ENCODE measurements at places on chromosomes 13 and 19.

DNA sequence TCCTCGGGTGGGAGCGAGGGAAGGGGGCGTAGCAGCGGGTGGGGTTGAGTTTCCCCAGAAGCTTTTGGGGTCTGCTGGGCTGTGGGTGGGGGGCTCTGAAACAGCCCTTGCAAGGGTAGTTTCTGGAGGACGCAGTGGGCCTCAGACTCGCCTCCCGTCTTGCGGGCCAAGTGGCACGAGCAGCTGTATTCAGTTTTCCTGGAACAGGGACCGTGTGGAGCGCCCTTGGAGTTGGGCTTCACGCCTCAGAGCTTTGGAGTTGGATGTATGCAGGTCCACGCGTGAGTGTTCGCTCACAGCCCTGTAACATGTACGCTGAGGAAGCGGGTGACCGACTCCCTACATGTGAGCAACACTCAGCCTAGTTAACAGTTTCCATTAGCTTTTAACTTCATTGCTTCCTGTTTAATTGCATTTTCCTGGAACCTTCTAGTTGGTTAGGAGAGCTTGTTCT is 603 bp downstream of the TM9SF2 start:
- no peak for DNase-seq

- DNase-seq: no peak
Observed at GRCh38 chr19:33391631-33392249, 18.2 kb downstream of the CEBPG start.

GRCh38 chr19:3176715-3177501 is 1.7 kb upstream of the S1PR4 start:
- DNase-seq: no peak

GRCh38 chr19:38561658-38562057 is 56.1 kb downstream of the MAP4K1 start:
- DNase-seq: no peak

DNA sequence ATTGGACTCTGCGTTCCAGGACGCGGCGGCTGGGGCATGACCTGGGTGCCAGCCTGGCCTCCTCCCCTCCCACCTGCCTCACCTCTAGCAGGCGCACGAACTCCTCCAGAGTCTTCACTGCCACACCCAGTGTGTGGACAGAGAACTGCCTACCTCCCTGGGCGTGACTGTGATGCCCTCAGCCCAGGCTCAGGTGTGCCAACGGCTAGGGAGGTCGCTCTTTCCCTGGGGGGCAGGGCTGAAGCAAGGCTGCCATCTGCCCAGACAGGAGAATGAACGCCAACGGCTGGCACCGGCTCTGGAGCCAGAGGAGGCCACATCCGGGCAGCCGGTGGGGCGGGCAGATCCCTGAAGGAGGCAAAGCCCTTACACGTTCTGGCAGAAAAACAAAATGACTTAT is 11.3 kb downstream of the NANOS3 start:
- no peak for DNase-seq

DNA sequence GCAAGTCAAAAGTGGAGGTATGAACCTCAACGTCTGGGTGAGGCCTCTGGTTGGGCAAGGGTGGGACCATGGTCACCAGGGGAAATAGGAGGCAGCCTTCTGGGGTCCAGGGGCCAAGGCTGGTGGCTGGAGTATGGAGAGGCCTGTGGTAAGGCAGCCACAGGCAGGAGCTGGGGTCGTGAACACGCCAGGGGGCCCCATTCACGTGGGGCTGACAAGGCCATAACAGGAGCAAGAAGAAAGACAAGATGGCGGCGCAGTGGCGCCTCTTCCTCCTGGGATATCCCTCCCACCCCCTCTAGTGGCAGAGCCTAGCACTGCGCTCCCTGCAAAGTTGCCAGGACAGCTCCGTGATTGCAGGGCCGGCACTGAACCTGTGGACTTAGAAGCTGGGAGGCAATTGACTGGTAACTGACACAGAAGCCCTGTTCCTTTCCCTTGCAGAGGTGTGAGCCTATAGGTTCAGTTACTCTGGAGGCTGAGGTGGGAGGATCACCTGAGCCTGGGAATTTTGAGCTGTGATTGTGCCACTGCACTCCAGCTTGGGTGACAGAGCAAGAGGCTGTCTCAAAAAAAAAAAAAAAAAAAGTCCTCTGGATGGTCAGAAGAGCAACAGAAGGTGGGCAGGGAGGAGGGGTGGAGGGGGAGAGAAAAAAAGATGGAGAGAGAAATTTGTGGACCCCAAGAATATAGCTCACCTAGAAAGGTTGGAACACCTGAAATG is 19.7 kb upstream of the EDDM13 start:
- DNase-seq: peak; percentile 63

DNA sequence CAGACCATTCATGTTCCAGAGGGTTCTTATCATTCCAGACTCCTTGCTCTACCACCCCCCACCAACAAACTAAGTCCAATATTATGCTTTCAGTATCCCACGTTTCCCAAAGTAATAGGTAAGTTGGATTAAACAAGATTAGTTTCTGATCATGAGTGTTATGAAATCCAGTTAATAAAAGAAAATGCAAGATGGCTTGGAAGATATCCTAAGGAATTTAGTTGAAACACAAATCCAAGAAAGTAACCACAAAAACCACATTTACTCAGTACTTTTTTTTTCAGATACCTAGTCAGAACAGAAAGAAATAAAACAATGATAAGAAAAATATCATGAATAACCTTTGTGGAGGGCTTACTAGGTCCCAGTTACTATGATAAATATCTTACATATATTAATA is 119.4 kb upstream of the MIR17HG start:
- DNase-seq: no peak

DNA sequence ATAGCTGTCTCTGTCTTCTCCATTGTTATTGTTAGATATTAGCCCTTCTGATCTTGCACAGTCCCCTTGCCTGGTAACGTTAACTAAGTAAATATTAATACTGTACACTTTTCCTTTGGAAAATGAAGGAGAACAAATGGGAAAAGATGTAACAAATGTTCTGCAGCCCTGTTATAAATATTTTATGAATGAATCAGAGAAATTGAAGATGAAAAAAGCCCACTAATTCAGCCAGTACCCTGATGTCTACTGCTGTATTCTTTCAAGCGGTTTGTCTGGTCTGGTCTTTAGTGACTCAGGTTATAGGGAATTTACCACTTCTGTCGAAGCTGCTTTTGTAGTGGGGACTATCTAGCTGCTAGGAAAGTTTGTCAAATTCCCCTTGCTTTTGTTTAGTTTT is 121.0 kb downstream of the COG6 start:
- DNase-seq: no peak

DNA sequence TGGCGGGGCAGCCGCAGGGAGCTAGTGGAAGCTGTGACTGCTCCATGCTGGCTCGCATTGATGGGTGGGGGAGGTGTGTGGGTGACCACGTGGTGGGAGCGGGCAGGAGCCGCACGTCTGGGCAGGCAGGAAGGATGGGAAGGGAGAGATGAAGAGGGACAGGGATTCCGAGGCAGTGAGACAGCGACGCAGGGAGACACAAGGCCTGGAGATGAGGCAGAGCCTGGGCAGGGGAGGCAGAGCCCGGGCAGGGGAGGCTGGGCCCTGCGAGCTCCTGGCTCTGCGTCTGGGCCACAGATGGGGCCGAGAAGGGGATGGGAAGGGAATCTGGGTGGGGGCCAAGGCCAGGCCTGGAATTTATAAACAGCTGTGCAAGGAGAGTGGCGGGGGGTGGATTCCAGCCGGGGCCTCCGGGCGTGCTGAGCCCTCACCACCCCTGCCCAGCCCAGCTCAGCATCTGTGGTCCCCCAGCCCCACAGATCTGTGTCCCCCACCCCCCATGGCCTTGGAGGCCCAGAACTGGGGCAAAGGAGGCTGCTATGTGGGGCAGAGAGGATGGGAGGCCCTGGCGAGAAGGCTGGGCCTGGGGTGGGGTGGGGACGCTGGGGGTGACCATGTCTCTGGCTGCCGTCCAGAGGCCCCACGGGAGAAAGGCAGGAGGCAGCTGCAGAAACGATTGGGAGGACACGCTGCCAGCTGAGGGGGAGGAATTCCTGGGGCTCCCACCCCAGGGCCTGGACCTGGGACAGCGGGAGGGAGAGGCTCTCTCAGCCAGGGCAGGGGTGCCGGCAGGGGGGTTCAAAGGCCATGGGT is 6.0 kb downstream of the EHD2 start:
- DNase-seq: no peak

DNA sequence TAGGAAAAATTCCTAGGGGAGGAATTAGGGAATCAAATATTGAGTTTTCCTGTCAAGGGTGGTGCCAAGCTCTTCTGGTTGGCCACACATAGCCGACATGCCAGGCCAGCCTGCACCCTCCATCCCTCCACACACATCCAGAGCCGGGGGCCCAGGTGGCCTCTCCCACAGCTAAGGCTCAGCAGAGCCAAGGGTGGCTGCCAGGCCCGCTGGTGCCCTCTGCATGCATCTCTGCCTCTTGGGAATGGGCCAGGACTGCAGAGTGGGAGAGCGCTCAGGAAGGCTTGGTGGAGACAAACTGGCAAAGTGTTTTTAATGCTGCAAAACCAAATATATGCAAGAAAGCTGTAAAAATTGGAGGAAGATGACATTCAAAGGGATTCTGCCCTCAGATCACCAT is 42.7 kb upstream of the GAS6 start:
- no peak for DNase-seq

GRCh38 chr13:83024955-83025594 is 857.2 kb downstream of the SLITRK1 start:
- no peak for DNase-seq

DNA sequence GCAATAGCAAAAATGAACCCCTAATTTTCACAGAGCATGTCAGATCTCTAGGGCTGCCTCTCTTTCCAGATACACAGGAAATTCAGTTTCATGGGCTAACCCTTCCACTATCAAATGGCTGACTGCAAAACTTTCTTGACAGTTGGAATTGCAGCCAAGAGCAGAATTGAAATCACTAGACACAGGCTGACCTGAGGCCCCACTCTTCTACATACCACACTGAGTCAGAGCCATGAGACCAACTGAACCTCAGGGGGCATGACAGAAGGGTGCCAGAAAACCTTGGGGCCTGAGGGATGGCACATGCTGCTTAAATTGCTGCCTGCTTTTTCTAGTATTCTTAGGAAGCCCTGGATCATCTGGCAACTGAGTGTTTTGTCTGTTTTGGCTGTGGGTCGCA is 1.7 kb upstream of the DLEU7 start:
- DNase-seq: no peak

- DNase-seq: no peak
Observed at GRCh38 chr13:46571909-46572595, 19.1 kb downstream of the LRCH1 start.

DNA sequence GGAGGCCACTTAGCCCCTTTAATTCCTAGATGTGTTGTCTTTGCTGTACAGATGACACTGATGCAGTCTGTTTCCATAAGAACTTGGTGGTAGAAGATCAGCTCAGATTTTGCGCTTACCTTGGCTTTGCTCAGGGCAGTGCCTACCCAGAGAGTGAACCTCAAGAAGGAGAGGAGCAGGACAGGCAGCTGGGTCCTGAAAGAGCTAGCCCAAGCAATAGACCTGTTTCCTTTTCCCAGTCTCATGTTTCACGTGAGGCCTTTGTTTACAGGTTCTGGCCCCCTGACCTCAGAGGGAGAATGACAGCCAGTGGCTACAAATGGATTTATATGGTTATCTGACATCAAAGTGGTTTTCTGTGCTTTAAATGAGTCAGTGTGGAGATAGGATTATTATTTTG is 40.1 kb downstream of the METTL21C start:
- no peak for DNase-seq

DNA sequence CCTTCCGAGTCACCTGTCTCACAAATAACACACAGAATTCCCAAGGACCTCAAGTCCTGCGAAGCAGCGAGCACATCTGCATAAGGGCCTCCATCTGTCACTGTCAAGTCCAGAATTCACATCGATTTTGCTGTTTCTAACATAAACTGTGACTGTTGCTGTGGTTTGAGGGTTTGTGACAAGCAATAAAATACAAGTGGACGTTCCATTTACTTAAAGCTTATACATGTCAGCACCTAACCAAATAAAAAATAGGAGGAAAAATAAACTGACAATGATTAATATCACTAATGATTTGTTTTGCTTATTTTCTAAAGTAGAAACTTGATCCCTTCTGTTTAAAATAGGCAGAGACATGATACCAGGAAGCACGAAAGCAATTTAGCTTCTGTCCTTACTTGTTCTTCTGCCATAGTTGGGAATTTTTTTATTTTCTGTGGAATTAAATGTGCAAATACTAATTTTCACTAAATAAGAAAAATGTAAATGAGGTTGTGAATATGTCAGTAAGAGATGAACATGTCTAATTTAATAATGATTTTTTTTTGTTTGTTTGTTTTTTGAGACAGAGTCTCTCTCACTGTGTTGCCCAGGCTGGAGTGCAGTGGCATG is 279.1 kb downstream of the FGF9 start:
- no peak for DNase-seq

DNA sequence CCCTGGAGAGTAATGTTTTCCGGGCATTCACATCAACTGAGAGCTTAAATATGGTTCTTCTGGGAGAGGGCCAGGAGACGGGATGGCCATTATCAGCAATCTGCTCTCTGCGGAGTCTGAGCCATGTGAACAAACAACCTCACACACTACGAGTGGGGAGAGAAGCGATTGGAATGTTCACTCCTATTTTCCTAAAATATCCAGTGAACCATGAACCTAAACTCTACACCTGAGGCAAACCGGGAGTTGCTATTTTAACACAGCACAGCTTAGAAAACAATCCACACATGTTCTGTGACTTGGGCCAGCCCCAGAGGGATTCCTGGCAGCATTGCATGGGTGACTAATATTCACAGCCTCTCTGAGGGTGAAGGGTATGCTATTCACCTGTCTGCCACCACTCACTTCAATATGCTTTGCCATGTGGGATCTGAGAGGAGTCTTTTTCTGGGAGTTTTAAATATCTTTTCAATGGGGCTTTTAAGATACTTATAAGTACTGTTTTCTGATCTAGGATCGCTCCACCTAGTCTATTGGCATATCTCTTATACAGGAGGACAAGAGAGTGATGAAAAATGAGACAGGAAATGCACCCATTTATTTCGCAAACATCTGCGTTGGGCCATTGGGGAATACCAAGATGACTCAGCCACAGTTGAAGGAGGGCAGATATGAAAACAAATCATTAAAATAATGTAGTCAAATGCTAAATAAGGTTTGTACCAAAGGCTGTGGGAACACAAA is 72.6 kb upstream of the SERP2 start:
- DNase-seq: no peak

DNA sequence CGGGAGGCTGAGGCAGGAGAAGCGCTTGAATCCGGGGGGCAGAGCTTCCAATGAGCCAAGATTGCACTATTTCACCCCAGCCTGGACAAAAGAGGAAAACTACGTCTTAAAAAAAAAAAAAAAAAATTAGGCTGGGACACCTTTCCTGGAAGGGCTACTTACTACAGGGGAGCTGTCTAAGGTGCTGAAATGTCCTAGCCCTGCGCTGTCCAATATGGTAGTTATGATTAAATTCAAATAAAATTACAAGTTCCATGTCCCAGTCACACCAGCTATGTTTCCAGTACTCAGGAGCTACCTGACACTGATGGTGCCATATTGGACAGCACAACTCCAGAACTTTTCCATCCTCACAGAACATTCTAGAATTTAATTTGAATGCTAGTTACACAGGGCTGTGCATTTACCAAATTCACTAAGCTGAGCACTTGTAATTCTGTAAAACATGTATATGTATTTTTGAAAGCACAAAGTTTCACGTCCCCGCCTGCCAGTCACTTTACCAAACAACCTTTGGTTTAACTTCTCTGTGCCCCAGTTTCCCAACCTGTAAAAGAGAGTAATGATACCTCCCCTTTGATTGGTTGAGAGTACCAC is 9.2 kb upstream of the ZSCAN22 start:
- no peak for DNase-seq
